ENCODE measurements at places on chromosomes 11 and 22.

- no peak for DNase-seq
Measured at GRCh38 chr22:44112191-44112590, 68.5 kb upstream of the PARVG start.

GRCh38 chr11:75760710-75761493 lies 7.7 kb upstream of the DGAT2 start:
- no peak for DNase-seq

DNA sequence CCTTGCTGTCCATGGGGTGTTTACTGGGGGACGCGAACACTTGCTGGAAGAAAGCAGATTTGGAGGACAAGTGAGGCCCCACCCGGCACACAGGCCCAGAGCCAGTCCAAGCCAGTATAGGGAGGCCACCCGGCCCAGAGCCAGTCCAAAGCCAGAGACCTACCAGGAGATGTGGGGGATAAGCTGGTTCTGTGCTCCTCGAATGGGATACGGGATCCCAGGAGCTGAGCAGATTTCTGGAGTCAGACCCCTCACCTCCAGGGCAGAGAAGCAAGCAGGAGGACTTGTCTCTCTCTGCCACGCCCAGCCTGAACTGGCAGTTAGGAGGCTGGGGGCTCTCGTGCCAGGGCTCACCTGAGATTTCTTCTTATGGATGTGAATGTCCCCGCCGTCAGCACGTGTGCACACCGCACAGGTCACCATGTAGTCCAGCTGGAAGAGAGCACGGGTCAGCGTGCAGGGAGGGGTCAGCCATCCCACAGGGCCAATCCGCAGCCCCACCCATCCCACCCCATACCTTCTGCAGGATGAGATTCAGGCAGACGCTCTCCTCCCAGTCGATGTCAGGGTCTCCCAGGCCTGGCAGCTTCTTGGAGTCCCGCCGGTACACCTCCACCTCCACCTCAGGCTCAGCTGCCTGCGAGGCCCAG lies 35.3 kb downstream of the KIAA0930 start:
- no peak for DNase-seq

DNA sequence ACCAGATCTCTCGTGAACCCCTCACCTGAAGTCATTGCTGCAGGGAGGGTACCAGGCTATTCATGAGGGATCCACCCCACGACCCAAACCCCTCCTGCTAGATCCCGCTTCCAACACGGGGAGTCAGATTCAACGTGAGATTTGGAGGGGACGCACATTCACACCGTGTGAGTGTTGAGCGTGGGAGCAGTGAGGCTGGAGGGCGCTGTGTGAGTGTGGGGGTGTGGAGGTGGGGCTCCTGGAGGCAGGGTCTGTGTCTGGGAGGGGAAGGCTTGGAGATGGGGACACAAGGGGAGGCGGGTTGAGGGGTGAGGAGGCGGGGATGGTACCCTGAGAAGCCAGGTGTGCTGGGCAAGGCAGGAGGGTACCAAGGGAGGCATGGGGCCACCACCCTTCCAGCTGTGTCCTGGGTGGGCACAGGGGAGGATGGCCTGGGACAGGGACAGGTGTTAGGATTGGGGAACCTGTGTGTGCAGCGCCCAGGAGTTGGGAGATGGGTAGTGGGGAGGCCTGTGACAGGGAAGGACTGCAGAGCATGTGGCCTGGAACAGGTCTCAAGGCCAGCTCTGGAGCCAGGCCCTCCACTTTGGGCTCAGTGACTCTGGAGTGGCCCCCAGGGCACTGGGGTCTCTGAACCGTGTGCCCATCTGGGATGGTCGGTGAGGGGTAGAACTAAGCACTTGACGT lies 13.6 kb downstream of the TPCN2 start:
- no peak for DNase-seq

DNA sequence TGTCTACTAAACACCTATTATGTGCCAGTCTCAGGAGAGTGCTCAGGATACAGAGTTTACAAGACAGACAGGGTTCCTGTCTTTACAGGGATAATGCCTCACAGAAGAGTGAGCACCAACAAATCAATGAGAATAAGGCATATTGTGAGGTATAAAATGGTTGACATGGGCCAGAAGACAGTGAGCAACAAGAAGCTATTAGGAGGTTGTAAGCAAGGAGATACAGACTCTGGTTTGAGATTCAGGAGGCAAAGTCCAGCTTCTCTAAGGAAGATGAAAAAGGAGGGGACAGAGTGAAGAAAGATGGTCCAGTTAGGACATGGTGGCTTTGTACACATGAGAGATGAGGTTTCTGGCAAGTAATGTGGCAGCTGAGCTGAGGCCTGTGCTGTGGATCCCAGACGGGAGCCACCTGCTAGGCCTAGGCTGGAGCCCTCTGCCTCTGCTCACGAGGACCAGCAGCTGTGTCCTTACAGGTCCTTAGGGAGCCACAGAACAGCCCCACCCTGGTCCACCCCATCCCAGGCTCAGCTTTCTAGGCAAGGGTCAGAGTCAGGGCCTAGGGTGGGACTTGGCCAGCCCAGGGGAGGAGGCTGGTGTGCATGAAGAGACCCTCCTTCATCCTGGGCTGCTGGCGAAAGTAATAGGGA lies 110.5 kb downstream of the ZNF280B start:
- no peak for DNase-seq

DNA sequence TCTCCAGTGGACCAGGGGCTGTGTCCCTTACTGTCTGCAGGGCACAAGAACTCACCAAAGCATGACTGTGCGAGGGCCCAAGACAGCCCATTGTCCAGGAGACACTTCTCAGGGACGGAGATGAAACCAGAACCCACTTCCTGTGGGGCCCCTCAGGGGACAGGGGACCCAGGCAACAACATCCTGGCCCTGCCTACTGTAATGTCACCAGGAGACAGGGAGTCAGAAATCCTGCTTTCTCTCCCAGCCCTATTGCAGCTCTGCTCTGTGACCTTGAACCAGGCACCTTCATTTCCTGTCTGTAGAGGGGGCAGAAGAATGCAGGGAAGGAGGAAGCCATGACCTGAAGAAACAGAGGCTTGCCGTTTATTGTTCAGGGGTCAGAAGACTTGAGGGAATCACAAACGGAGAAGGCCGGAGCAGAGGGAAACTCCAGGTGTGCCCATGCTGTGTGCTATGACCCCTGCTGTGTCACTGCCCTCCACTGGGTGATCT lies 98.0 kb downstream of the NAT10 start:
- no peak for DNase-seq

DNA sequence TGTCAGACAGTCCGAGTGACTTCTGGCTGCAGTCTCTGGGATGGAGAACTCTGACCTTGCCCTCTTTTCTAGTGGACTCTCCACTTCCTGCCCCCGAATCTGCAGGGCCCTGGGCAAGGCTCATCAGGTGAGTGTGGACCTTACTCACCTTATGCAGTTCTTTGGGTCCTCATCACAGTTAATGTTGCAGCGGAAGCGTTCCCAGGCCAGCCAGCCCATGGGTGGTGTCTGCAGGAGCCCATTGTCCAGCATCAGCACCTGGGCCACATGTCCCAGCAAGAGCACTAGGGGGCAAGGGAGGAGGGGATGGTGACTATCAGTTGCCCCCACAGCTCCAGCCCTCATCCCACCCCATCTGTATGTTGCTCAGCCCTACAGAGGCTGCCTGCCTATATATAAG lies 2.3 kb downstream of the NAGA start:
- DNase-seq: no peak

GRCh38 chr22:46501701-46502100 lies 35.7 kb downstream of the CELSR1 start:
- DNase-seq: no peak

DNA sequence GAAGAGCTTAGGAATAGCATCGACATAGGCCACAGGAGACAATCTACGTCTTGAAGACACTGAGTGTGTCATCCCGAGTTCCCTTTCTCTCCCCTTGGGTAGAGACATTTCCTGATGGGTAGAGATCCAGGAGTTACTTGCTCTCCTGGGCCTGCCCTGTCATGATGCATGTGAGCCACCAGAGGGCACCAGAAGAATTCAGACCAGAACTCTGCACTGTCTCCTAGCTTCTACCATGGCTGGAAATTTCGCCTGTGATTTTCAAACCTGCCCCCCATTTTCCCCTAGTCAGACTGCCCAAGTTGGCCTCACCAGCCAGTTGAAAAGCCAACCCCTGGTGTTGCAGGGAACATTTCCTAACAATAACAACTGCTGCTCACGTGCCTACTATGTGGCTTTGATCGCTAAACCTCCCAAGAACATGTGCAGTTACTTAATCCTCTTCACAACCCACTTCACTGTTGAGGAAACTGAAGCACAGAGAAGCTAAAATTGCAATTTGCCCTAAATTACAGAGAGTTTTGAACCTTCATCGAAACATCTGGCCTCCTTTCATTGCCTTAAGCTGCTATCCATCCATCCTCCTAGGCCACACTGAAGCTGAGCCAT lies 47.2 kb downstream of the C11orf58 start:
- peak; percentile 31 for DNase-seq

DNA sequence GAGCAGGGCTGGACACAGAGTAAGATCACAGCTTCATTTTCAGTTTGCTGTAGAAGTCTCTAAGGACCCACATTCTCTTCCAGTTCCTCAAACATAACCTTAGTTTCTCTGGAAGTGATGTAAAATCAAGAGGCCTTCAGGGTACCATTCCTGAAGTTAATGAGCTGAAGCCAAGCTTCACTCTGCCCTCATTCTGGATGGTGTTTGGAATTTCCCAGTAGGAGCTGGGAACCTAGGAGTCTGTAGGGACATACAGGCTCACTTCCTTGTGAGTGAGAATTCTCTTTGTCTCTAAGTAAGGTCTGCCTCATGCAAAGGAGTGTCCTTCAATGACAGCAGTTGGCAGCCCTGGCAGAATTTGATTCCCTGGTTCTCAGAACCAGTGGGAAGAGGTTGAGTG lies 142.4 kb upstream of the NARS2 start:
- no peak for DNase-seq

Data from stimulated activated CD4-positive, alpha-beta T cell treated with anti-CD3 and anti-CD28 coated beads, Interleukin-12 subunit alpha, Interleukin-12 subunit beta, amount 100 ng/mL, for 24 hours (primary cell).